ENCODE measurements at places on chromosomes 1 and 21.

GRCh38 chr1:62356257-62356835 is 37.1 kb upstream of the KANK4 start:
- no peak for DNase-seq

- no peak for DNase-seq
Measured at GRCh38 chr1:48644905-48645605, 131.6 kb downstream of the BEND5 start.

- DNase-seq = no peak
Measured at GRCh38 chr21:28447462-28447861, 545.2 kb downstream of the LTN1 start.

DNA sequence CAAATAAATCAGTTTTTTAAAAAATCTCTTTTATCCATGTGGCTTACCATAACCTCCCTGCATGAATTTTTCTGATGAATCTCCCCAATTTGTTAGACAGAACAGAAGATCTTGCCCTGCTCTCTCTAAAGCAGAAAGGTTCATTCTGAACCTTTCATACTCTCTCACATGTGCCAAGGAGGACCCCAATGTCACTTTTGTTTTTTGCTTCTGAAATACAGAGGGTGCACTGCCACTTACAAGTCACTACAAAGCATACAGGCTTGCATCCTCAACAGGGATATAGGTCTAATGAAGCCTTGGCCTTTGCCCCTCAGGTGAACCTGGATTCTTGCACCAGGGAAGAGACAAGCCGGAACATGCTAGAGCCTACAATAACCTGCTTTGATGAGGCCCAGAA is 4.8 kb downstream of the RGS4 start:
- no peak for DNase-seq

GRCh38 chr1:41407664-41408252 is 46.5 kb downstream of the FOXO6 start:
- DNase-seq = no peak

GRCh38 chr1:7302126-7302525 is 469.0 kb upstream of the VAMP3 start:
- DNase-seq = no peak

DNA sequence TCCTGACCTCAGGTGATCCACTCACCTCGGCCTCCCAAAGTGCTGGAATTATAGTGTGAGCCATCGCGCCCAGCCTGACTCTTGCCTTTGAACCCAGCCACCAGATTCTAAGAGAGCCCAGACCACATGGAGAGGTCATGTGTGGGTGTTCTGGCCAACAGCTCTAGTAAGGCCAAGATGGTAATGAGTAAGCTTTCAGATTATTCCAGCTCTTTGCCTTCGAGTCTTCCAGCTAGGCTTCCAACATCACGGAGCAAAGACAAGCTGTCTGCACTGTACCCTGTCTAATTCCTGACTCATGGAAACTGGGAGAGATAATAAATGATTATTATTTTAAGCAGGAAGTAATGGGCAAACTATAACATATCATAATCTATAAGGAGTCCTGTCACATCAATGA is 14.8 kb upstream of the ZFP69B start:
- DNase-seq = no peak

DNA sequence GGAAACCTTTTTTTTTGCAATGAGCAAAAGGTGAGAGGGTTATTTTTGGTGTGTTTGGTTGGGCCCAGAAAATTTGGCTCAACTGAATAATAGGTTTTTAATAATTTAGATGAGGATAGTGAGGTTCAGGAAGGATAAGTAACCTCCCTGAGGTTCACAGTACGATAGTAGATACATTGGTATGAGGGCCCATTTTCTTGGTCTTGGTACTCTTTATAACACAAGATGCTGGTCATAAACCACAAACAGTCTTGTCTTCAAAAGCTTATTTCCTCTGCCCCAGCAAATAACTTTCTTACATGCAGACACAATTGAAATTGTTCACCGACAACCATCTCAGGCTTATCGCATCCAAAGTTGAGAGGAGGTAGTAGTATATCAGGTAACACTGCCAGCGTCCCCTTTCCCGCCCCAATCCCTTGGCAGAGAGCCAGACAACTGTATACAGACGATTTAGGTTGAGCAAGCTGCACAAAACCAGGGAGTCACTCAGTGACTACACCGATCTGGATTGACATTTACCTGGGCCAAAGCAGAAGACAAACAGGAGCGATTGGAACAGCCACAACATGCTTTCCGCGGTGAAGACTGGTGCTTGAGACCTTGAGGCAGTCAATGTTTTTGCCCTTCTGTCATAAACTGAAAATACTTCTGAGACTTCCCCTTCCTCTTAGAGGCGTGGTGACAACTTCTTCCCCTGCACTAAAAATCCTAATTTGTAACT is at the start of gene SLAMF6:
Gene SLAMF6 (minus strand): TSS at position 634 of the 724 bp plus-strand sequence. CDS start 63 bp downstream, at position 571.
- DNase-seq = peak; percentile 61

DNA sequence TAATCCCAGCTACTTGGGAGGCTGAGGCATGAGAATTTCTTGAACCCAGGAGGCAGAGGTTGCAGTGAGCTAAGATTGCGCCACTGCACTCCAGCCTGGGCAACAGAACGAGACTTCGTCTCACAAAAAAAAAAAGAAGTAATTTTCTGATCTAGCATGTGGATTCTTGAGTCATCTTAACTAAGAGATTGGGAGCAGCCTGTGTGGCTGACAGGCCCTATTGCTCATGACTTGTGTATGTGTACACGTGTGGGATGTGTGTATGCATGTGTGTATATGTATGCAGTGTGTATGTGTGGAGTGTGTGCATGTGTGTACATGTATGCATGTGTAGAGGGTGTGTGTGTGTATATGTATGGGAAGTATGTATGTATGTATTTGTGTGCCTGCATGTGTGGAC is 29.5 kb downstream of the DOP1B start:
- DNase-seq = no peak

GRCh38 chr1:206596319-206596666 is 16.0 kb downstream of the EIF2D start:
- DNase-seq = no peak

GRCh38 chr21:36463204-36463603 is 16.7 kb downstream of the CLDN14 start:
- DNase-seq = no peak

GRCh38 chr1:218759795-218760194 is 413.9 kb upstream of the LYPLAL1 start:
- no peak for DNase-seq

DNA sequence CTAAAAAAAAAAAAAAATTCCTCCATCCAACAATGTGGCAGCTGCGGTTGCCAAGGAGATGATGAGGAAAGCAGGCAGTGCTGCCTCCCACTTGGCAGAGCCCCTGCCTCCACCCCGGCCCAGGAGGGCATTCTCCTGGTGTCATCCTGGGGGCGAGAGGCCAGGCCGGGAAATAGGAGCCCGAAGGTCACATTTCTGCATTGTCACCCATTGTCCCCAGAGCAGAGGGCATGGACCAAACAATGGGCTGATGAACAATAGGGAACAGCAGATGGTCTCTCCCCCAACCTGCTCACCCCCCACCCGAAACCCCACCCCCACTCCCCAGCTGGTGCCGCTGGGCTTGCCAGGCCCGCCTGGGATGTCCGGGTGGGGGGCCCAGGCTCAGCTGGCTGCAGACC is 37.3 kb downstream of the CAMK2N1 start:
- no peak for DNase-seq

- DNase-seq = peak; percentile 31
Measured at GRCh38 chr21:35428489-35428888, 379.4 kb upstream of the RUNX1 start.

- DNase-seq = no peak
Measured at GRCh38 chr1:29641921-29642320, 405.6 kb downstream of the PTPRU start.

DNA sequence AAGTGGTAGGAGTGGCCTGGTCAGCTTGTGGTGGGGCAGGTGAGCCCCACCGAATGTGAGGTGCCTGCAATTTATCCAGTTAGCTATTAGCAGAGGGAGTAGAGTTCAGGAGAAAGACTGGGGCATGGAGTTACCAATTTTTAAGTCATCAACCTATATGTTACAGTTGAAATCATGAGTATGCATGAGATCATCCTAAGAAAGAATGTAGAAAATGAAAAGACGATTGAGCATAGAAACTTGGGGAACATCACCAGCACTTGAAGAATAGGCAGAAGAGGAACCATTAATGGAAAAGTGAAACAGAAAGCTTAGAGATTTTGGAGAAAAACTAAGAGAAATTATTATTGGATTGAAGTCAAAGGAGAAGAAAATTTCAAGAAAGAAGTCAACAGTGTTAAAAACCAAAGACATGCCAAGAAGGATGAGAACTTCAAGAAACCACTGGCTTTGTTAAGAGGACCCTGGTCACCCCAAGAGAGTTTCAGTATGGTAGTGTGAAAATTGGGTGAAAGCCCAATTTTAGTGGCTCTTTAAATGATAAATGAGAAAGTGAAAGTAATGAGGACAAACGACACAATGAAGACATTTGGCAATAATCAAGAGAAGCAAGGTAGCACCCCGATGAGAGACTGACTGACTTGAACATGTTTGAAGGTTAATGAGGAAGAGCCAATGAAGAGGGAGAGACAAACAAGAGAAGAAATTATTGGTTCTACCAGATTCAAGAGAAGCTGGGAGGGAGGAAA is 36.7 kb downstream of the DNASE2B start:
- DNase-seq = peak; percentile 44

GRCh38 chr1:231519166-231519565 is 9.3 kb upstream of the TSNAX start:
- no peak for DNase-seq

- no peak for DNase-seq
Measured at GRCh38 chr1:115436596-115436995, 98.5 kb upstream of the NGF start.

DNA sequence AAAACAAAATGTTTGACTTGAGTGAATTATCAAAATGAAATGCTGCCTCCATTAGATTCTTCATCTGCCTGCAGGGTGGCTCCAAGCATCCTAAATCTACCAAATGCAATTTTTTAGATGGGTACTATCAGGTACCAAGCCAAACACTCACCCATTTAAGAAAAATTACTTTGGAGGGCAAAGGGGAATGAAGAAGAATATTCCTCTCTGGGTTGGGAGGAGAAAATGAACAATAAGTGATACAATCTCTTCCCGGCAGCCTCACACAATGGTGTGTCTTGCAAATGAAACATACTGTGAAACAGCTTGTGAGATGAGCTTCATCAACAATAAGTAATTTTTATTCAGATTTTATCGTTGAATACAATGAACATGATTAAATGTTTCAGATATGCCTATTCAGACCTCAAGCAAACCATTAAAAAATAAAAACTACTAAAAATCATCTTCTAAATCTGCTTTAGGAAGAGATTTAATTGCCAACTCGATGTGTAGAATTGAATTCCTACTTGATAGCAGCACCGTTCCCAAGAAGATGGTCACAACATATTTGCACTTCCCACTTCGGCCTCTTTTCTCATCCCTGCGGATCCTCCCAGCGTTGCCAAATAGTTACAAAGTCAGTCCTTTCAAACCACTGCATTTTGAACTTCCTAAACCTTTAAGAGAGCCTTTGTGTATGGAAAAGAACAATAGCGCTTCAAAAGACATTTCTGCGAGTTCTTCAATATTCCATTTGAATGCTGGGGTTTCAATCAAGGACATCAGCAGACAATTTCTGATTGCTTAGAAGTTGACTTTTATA is 2.7 kb downstream of the DAB1 start:
- no peak for DNase-seq

- DNase-seq = no peak
Measured at GRCh38 chr1:64921771-64922170, 44.6 kb downstream of the JAK1 start.

GRCh38 chr1:243963571-243963970 is 87.5 kb upstream of the ZBTB18 start:
- DNase-seq = no peak

GRCh38 chr1:117883616-117884015 is 45.8 kb downstream of the GDAP2 start:
- no peak for DNase-seq

GRCh38 chr1:43706598-43707189 is 642 bp upstream of the ST3GAL3 start:
- peak; percentile 12 for DNase-seq

GRCh38 chr1:230120289-230120920 is 53.4 kb downstream of the GALNT2 start:
- DNase-seq = no peak

GRCh38 chr21:41167348-41168342 is at the start of gene BACE2:
Gene BACE2, plus strand, starts transcription at chr21:41168160. Its CDS starts 104 bp downstream, at chr21:41168264.
- DNase-seq = peak; percentile 11

DNA sequence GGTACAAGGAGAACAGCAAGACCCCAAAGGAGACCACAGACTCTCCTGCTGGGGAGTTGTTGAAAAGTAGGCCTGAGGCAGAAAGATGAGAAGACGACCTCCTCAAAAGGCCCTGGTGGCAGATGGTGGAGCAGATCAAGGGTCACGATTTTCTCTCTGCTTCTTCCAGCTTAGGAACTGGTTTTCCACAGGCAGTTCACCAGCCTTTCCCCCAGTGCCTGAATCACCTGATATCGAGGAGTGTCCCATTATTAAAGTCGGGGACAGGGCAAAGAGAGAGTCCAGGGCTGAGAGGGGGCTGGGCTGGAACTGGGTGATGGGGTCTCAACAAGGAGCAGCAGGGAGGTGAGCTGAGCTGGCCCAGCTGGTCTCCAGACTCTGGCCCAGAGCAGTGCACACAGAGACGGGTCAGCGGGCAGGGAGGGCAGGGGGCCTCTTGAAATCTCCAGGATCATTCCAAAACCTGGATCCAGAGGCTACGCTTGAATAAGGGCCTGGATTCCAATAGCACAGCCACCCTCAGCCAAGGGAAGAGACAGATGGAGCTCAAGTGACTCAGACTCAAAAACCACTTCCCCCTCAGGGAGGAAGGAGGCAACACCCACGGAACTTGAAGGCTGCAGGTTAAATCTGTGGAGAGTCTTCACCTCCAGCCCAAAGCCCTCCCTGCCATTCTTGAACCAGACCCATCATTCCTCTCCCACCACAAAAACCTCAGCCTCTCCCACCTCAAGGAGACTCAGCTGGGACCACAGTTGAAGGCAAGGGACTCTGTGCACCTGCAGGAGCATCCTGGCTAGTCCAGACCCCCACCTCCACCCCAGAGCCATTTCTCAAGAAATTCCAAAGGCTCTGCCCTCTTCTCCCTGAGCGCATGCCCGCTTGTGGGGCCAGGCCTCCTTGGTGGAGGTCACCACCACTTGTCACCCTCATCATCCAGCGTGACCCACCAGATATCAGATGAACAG is at the start of gene S100A5:
Gene S100A5 (minus strand): TSS at position 541 of the 968 bp plus-strand sequence. CDS start 743 bp downstream, outside the sequence.
- DNase-seq = peak; percentile 69

GRCh38 chr1:42006836-42007235 is 88.1 kb upstream of the HIVEP3 start:
- DNase-seq = no peak

GRCh38 chr1:9058465-9058864 is 11.0 kb downstream of the SLC2A5 start:
- DNase-seq = no peak

DNA sequence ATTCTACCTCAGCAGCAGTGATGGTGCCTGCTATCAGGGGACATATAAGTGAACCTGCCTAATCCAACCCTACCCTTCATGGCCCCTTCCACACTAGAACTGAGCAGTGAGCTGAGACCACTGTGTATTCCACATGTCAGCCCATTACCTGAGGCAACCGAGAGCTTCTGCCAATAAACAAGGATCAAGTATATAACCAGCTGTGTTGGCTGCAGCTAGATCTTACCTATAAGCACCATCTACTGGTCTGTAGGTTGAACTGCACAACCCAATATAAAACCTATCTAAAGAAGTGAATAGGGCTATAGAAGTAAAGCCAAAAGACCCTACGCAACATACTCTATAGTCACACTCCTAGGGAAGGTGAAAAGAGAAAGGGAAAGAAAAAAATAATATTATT is 376.9 kb downstream of the HHIPL2 start:
- peak; percentile 3 for DNase-seq
